Left lobe of liver (tissue), 2 donors: ENCODE measurements at places on chromosomes 7 and 10.

GRCh38 chr10:32148864-32149251, 92.6 kb upstream of the KIF5B start:
- no peak for DNase-seq

DNA sequence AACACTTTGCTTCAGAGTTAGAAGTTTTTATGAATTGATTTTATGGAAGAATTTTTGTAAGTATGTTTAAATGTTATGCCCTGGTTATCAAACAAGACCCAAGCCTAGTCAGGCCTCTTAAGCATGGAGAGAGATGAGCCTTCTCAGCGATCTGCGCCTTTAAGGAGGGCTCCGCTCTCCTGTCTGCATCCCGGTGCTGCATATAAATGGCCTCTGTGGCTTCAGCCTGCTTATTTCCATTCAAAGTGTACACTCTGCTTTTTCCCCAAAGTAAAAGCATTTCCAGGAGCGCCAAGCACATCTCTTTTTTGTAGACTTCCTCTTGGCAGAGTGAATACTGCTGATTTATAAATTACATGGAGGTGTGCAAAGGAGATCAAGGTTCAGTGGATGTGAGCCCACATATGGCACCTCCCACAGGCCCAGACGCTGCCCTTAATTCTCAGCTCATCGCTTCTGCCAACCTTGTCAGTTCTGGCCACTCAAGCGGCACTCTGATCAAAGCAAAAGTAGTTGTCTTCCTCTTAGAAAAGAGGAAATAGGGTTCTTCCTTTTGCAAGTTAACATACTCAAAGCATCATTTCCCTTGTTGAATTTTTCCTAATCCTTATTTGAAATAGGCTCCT, 70.0 kb upstream of the SFMBT2 start:
- no peak for DNase-seq

DNA sequence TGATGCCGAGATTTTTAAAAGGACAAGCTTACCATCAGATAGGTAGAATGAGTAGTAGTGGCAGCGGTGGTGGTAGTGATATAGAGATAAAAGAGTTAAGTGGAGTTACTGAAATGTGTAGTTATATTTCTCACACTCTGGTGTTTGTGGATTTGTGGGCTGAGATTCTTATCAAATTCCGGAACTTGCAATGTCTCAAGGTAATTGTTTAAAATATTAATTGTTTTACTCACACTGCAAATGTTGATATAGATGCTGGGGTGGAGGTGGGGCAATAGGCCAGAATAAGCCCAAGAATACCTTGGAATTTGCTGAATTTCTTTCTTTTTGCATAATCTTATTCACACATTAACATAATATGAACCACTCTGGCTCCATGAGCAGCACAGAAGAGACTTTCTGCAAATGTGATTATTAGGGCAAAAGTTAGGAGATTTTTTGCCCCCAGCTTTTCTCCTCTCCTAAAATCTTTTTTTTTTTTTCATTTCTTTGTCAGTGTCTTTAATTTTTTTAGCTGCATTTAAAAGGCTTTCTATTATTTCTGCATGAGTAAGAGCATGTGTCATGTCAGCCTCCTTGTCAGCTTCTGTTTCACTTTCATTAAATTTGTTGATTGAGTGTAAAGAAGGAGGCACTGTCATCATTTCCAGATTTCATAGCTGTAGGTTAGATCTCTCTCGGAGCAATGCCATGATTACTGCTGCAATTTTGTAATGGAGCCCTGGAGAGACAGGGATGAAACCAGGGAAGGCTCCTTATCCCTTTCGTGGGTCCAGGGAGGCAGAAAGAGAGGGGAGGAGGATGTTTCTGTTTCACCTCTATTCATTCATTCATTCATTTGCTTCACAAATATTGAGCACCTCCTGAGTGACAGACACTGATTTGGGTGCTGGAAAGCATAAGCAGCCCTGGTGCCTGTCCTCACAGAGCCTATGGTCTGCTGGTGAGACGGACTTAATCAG, 13.1 kb upstream of the SGMS1 start:
- no peak for DNase-seq

- DNase-seq: no peak
Measured at GRCh38 chr7:121447243-121447910, 51.3 kb upstream of the FAM3C start.

DNA sequence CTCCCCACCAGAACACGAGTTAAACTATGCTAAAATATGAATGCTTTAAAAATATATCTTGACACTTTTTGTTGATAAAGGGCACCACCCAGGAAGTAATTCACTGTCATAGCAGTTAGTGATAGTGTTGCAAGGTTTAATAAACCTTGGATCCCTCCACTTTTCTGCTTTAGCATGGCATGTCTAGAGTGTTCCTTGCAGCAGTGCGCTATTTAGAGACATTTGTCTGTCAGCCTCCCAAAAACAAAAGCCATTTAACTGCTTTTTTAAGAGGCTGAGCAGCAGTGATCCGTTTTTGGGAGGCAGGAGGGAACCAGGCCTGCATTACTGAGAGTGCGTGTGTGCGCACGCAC, 69.6 kb upstream of the RAB11FIP2 start:
- no peak for DNase-seq

DNA sequence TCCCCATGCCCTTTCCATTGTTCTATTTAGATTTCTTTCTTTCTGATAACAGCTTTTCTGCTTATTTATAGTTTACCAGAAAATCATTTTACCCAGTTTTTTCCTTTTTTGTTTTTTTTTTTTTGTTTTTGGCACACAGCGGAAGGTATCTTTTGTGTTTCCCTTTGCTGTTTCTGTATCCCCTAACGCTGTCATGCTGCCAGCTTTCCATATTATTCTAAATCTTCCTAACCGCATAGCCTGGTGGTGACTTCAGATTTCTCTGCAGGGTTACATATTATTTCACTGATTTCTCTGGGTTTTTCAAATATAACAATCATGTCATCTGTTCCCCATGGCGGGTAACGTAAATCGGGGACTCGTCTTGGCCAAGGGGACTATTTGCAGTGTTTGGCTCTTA, 4.0 kb upstream of the SLC29A4 start:
- no peak for DNase-seq

GRCh38 chr7:157508477-157508881, 171.7 kb downstream of the DNAJB6 start:
- peak; percentile 31 for DNase-seq

DNA sequence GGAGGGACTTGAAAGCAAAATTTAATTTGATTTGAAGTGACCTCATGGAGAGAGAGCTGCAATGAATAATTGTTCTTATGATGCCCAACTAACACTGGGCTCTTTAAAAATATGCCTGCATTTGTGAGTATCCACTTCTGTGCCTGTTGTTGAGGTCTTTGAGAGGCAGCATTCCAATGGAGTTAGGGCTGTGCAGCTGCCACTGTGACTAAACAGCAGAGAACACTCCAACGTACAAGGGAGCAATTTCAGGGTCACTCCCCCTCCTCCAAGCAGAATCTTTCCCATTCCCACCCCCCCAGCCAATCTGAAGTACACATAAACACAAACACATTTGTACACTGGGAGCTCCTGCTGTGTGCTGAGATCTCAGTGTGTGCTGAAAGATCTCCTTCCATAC, 28.0 kb upstream of the GSAP start:
- DNase-seq: no peak

- no peak for DNase-seq
Measured at GRCh38 chr10:69048103-69048502, 39.8 kb upstream of the SRGN start.

GRCh38 chr7:157335991-157336382, 817 bp upstream of the DNAJB6 start:
- DNase-seq: no peak

DNA sequence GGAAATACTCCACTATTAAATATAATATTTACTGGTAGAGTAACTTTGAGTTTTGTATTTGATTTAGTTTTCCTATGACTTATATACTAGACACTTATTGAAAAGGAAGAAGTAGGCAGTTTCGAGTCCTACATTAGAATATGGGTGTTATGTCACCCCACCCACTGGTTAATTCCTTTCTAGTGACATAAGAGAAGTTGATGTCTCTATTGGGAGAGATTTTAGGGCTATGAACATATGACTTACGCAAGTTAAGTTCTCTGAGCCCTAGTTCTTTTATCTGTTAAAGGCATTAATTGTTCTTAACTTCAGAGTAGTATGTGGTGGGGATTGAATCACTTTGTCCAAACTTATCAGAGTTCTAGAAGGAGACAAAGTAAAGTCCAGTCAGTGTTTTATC, 30.5 kb downstream of the CPED1 start:
- no peak for DNase-seq

DNA sequence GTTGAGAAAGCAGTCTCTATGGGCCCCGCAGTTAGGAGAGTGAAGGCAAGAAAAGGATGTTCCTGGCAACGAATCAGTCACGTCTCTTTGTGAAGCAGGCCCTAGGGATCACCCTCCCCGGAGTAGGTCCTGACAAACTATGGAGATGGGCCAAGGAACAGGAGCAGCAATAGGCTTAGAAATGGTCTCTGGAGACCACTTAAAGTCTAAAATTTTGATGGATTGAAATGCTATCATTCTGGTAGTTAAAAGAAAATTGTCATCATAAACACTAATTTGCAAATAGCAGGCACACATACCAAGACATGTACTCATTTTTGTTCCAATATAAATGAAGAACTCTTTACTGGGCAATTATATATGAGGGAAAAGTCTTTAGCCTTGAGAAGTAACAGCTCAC, 123.5 kb downstream of the ITGB8 start:
- no peak for DNase-seq

DNA sequence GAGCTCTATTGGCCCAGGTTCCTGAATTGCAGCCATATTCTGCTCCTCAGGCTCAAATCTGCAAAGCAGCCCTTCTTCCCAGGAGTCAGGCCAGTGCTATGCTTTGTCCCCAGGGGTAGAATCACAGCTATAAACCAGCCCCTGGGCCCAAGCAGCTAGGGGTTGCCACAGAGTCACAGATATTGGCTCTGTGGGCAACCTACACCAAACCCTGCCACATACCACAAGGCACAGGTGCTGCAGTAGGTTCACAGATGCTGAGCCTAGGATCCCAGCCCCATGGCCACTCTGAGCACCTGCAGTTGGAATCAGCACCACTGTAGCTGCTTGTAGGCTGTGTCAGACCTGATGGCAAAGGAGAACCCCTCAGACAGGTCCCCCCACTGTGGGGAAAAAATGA, 43.1 kb upstream of the CAMK2B start:
- DNase-seq: no peak

DNA sequence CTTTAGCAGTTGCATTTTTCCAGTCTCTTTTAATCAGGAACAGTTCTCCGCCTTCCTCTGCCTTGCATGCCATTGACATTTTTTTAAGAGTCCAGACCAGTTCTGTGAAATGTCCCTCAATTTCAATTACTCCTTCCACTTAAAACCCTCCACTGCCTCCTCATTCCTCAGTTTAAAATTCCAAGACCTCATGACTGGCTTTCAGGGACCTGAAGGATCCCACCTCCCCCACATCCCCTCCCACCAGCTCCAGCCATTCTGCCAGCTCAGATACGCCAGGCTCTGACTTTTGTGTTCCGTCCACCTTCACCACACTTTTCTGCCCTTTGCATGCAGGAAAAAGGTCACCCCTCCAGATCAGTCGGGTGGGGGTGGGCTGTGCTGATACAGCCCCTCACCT, 8.7 kb downstream of the TNRC18 start:
- DNase-seq: no peak

GRCh38 chr7:5320802-5321396, 38.2 kb downstream of the SLC29A4 start:
- no peak for DNase-seq

DNA sequence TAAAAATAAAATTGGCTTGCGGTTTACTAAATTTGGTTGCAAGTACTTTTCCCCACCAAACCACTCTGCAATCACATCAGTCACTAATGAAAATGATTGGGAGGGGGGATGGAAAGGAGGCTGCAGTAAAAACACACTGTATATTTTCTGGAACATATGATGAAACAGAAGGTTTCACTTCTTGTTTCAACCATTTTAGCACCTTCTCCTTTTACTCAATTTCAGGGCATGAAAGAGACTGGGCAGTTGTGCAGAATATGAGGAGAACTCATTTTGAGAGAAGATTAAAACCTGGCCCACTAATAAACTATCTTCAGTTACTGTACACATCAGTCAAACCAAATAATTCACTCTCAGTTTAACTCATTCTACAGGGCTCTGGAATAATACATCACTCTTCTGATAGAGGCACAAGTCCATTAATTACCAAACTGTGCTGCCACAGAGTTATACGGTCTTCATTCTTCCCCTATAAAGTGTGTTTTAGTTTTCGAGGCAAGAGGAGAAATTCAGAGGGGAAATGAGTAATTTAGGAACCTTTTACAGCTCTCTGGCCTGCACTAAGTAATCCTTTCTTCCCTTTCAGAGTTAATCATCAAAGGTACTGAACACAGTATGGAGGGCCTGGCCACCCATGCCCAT, 25.5 kb downstream of the JAZF1 start:
- no peak for DNase-seq

- no peak for DNase-seq
Measured at GRCh38 chr7:134818613-134819345, 39.3 kb downstream of the CALD1 start.

DNA sequence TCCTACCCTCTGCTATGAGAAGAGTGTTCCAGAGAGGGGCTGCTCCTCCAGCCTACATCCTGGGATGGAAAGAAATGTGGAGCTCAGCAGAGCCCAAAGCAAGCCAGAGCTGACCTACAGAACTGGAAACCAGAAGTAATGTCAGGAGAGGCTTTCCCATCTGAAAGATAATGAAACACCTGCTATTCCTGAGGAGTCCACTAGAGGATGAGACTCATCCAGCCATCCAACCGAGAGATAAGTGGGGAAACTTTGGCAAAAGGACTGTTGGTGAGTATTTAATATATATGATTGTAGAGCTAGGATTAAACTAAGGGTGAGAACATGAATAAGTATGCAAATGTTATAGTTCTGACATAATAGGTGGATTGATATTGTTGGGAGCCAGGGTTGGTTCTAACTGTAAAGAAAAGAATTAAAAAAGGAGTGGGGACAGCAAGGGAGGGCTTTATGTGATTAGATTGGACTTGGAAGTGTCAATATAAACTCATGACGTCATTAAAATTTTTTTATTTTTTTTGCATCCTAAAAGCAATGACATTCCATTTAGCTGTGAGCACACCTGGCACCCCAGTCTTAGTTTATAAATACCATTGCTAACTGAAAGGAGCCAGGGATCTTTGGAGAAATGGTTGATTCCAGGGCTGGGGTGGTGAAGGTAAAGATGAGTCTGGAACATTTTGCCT, 312.8 kb upstream of the NFE2L3 start:
- DNase-seq: no peak

DNA sequence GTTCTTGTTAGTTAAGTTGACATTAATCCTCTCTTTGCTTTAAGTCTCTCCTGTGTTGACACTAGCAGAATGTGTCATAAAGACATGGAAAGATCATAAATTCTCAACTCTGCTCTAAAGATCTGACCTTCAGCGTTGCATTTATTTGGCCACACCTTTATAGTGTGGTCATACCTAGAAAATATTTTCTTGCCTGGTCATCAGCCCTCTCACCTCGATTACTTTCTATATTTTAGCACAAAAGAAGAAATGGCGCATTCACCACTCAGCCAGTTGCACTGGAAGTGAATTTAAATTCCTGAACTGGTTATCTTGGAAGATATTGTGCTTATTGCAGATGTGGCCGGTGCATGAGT, 96.7 kb upstream of the PDCD4 start:
- no peak for DNase-seq
